Adipose tissue (tissue), 3 donors: ENCODE measurements at places on chromosomes 5 and 9. TPM values are rescaled to one million over a fixed set of nuclear protein-coding genes. Genes with fewer than 3 reads are reported as not detected.

Gene C5
- 3.0 TPM for polyA plus RNA-seq

Gene DOLPP1
- 3.5 TPM for polyA plus RNA-seq

Gene PCDH12
- 0.89 TPM for polyA plus RNA-seq

Gene ZNF462
- polyA plus RNA-seq: 3.5 TPM

Gene PRPF4
- polyA plus RNA-seq: 9.2 TPM
